A549 treated with GW870086 at 1 μM for 4 hours (cell line): ENCODE measurements at places on chromosomes 7 and 10. TPM values are rescaled to one million over a fixed set of nuclear protein-coding genes. Genes with fewer than 3 reads are reported as not detected.

The CLRN3 gene
- not detected in 5 replicates for total RNA-seq

The NUDT13 gene
- 2.5 to 5.4 TPM (median 3.5 TPM) in 5 replicates for total RNA-seq

The SAMD9 gene
- total RNA-seq, result 2.2 to 5.1 TPM (median 4.4 TPM) in 5 replicates

The GNGT1 gene
- total RNA-seq, result not detected in 5 replicates

The CYP2C8 gene
- total RNA-seq, result not detected in 5 replicates

The GPR15LG gene
- total RNA-seq, result not detected in 5 replicates

The PTN gene
- not detected in 5 replicates for total RNA-seq

The PRPS1L1 gene
- not detected in 5 replicates for total RNA-seq

The PFKFB3 gene
- total RNA-seq, result 131 to 158 TPM (median 153 TPM) in 5 replicates

The NSUN6 gene
- 3.1 to 5.2 TPM (median 4.6 TPM) in 5 replicates for total RNA-seq

The ARHGEF5 gene
- 1.8 to 2.3 TPM (median 2.1 TPM) in 5 replicates for total RNA-seq

The TMEM139 gene
- total RNA-seq, result 0.69 to 1.9 TPM (median 1.2 TPM) in 5 replicates

The HPS1 gene
- total RNA-seq, result 29.5 to 37.6 TPM (median 36.0 TPM) in 5 replicates

The CTTNBP2 gene
- total RNA-seq, result 0.20 to 0.50 TPM (median 0.33 TPM) in 5 replicates

The SUN1 gene
- total RNA-seq, result 61.7 to 95.0 TPM (median 81.5 TPM) in 5 replicates

The CALHM3 gene
- total RNA-seq, result 0.10 to 0.35 TPM (median 0.22 TPM) in 4 of 5 replicates, not detected in the other

The CPEB3 gene
- total RNA-seq, result 0.31 to 0.44 TPM (median 0.38 TPM) in 5 replicates

The TCF7L2 gene
- 14.3 to 19.7 TPM (median 17.6 TPM) in 5 replicates for total RNA-seq

The COL26A1 gene
- 0.36 to 0.83 TPM (median 0.60 TPM) in 5 replicates for total RNA-seq

The SLC13A1 gene
- not detected in 5 replicates for total RNA-seq

The PDE6C gene
- not detected in 5 replicates for total RNA-seq

The TAS2R40 gene
- not detected in 5 replicates for total RNA-seq

The PBLD gene
- total RNA-seq, result 1.9 to 4.7 TPM (median 3.0 TPM) in 5 replicates

The JCAD gene
- 8.7 to 12.0 TPM (median 11.2 TPM) in 5 replicates for total RNA-seq

The GRID1 gene
- total RNA-seq, result 0.17 to 0.32 TPM (median 0.29 TPM) in 5 replicates

The NPY gene
- not detected in 5 replicates for total RNA-seq

The PSMC2 gene
- 151 to 186 TPM (median 163 TPM) in 5 replicates for total RNA-seq

The FXYD4 gene
- not detected in 5 replicates for total RNA-seq

The C1GALT1 gene
- total RNA-seq, result 25.7 to 33.4 TPM (median 31.1 TPM) in 5 replicates

The MPP7 gene
- 0.10 to 0.21 TPM (median 0.11 TPM) in 4 of 5 replicates, not detected in the other for total RNA-seq
